Endothelial cell of umbilical vein (primary cell): ENCODE measurements at places on chromosomes 12 and 14. TPM values are rescaled to one million over a fixed set of nuclear protein-coding genes. Genes with fewer than 3 reads are reported as not detected.

DNA sequence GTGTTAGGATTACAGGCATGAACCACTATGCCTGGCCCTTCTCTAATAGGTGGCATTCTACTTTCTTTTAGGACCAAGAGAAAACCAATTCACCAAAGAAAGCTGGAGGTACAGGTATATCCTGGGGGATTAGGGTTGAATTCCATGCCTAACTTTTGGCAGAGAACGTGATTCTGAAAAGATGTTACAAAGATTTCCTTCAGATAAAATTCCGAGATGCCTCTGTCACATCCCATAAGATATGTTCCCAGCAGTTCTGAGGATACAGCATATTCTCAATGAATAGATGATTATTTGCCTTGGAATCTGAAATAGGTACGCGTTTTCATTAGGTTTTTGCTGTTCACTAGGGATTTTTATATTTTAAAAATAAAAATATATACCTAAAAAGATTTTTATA is 111.9 kb upstream of the KRAS start:
- no peak for DNase-seq

GRCh38 chr12:90122681-90123080 is 414.0 kb upstream of the ATP2B1 start:
- peak; percentile 54 for DNase-seq

GRCh38 chr14:24108336-24108874 is 6.2 kb upstream of the DCAF11 start:
- DNase-seq, result no peak

- DNase-seq, result peak; percentile 84
These were observed 117.8 kb downstream of the TTC7B start for GRCh38 chr14:90698379-90698869.

DNA sequence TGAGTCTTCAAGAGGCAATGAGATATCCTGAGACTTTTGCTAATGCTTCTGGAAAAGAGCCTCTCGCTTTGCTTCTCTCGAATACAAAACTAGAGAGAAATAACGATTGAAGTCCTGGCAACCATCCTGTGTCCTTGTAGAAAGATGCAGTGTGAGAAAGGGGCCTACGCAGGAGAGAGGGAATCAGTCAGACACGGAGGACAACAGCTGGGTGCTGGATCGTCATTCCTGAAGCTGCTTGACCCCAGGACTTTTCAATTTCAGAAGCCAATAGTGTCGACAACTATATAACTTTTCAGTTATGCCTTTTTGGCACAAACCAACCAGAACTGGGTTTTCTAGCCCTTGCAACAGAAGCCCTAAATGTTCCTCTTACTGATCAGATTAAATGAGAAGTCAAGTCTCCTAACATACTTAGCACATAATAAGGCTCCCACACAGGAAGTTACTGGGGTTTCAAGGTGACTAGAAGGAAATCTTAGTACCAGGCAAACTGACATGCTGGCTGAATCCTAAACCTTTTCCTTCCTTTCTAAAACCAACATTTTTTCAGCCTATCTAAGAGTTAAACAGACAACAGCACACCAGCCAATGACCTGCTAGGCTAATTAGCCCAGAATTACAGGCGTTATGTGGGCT is 755.6 kb downstream of the MED13L start:
- DNase-seq, result no peak

GRCh38 chr12:132711080-132711843 is 620 bp downstream of the PGAM5 start:
- DNase-seq, result peak; percentile 40

DNA sequence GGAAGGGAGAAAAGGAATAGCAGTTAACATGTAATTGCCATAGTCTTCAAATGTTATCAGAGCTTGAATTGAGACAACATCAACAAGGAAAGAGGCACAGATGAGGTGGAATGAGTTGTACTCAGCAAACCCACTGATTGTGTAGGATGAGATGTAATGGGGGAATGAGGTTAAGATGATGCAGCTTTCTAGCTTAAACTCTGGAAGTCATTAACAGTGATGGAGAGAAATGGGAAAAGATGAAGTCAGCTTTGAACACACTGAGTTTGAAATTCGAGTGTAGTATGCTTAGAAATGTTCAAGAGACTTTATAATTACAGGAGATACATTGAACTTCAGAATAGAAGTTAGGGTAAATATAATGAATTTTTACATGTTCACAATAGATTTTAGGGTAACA is 106.9 kb downstream of the PRKD1 start:
- DNase-seq, result no peak

DNA sequence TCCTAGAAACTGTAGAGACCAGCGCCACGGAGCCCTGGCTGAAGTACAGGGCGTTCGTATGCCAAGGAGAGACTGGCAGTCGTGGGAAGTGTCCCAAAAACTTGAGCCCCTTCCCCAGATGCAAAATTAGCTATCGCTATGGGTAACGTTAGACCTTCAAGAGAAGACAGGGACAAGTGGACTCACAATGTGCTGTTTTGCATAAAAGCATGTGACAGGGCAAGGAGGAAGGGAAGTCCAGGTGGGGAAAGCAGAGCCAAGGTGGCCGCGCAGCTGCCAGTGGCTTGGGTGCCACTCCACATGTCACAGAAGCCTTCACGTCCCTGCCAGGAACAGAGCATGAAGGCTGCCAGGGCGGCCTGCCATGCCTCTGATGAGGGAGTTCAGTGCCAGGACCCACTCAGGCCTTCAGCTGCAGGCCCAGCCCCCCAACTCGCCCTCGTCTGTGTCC is 61.2 kb upstream of the DYNC1H1 start:
- no peak for DNase-seq

DNA sequence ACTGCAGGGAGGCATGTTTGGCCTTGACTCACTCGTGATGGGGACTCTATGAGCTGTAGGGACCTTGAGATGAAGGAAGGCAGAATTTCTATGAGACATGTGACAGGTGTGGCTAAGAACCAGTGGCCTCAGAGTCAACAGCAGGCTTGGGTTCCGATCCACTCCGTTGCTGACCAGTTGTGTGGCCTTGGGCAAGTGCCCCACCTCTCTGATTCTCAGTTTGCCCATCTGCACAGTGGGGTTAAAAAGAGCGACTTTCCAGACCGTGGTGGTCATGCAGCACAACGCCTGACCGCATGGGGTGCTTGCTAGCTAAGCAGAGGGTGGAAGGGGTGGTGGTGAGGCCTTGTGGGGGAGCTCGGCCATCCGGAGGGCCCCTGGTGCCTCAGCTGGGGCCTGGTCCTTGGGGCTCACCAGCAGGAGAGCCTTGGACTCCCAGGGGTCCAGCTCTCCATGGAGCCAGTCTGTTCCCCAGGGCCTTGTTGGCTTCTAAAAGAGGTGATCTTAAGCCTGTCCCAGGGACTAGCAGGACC is 18.5 kb downstream of the PAPLN start:
- DNase-seq, result no peak

DNA sequence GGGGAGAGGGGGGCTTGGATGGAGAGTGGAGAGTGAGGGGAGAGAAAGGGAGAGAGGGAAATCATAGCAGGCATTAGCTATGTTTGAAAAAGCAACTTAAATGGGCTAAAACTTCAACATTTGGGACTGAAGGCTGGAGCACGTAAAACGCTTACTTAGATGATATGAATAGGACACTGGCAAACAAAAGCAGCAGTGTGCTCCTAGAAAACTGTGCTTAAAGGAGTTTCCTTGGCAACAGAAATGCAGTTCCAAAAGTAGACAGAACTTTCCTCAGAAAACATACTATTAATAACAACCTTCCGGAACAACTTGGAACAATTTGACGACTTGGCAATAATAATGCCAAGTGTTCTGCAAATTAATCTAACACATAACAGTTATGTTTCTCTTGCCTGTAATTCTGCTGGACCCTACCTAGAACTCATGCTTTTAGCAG is 235.5 kb upstream of the NPAS3 start:
- DNase-seq, result peak; percentile 20

GRCh38 chr12:26239122-26239851 is 43.9 kb downstream of the SSPN start:
- DNase-seq, result no peak

DNA sequence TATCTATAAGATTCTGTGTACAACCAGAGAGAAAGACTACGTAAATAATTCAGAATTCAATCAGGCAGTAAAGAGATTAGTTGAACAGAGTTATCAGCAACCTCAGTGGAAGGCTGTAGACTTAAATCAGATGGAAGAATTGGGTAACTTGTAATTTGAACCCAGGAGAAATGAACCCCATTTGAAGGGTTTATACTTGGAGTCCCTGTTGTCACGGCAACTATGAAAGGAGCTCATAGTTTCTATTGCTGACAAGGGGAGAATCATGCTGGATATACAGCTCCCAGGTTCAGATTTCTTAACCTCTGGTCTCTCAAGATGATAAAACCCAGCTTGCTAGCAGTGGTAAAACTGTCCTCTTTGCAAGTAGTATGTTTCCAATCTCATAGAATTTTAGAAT is 54.4 kb upstream of the BMP4 start:
- no peak for DNase-seq

GRCh38 chr12:124428136-124428791 is 133.4 kb downstream of the RFLNA start:
- no peak for DNase-seq

GRCh38 chr12:107320929-107321631 is 227.7 kb upstream of the CRY1 start:
- no peak for DNase-seq

- no peak for DNase-seq
These were observed 49.5 kb downstream of the FANCM start for GRCh38 chr14:45185100-45185814.

- DNase-seq, result no peak
These were observed 405.8 kb downstream of the MED13L start for GRCh38 chr12:115871714-115872113.

GRCh38 chr12:8145754-8146441 is 10.9 kb upstream of the ZNF705A start:
- no peak for DNase-seq

DNA sequence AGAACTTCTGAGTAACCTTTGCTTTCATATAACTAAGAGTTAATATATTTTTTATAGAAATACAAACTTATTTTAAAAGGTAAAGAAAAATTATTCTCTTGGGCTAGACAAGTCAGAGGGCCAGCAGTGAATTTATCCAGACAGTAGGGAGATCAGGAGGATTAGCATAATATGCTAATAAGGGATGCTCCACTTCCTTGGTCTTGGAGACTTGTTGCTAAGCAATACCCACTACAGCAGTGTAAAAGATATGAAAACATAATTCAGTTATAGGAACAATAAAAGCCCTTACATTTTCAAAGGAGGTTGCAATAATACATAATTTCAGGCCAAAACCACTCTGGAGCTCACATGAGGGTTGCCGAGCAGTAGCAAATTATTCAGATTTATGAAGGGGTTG is 615.6 kb downstream of the KCNH5 start:
- DNase-seq, result no peak

DNA sequence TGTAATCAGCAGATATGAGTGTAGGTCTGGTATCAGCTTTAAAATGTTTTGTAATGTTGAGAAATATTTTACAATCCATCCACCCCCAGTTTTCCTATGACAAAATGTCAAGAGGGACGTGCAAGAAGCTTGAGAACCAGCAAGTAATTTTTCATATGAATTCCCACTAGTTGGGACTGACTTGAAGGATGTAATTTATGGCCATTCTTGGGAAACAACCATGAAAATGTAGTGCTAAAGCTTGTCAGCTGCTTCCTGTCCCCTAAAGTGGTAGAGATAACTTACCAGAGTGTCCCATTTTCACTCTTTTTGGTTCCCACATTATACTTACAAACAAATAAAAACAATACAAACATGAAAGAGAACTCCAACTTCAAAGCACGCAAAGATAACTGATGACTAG is 63.9 kb downstream of the RERG start:
- no peak for DNase-seq

- DNase-seq, result peak; percentile 47
These were observed 20.4 kb downstream of the ACVR1B start for GRCh38 chr12:51971679-51972421.

GRCh38 chr12:120316798-120317223 is 10.8 kb downstream of the PLA2G1B start:
- DNase-seq, result no peak

DNA sequence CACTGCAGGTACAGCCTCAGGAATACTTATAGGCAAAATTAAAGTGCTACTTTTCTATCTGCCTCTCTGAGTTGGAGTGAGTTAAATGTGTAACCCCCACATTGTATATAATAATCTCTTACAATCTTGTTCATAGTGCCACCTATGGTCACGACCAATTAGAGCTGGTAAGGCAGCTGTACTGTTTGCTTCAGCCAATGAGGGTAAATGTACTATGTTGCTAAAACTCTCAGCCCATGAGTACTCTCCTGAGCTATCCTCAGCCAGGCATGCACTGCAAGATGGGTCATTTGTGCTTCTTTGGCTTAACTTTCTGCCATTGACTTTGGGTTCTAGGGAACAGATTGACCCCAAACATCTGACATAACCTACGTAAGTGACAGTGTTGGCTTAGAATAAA is 15.0 kb upstream of the MDM2 start:
- DNase-seq, result peak; percentile 88

DNA sequence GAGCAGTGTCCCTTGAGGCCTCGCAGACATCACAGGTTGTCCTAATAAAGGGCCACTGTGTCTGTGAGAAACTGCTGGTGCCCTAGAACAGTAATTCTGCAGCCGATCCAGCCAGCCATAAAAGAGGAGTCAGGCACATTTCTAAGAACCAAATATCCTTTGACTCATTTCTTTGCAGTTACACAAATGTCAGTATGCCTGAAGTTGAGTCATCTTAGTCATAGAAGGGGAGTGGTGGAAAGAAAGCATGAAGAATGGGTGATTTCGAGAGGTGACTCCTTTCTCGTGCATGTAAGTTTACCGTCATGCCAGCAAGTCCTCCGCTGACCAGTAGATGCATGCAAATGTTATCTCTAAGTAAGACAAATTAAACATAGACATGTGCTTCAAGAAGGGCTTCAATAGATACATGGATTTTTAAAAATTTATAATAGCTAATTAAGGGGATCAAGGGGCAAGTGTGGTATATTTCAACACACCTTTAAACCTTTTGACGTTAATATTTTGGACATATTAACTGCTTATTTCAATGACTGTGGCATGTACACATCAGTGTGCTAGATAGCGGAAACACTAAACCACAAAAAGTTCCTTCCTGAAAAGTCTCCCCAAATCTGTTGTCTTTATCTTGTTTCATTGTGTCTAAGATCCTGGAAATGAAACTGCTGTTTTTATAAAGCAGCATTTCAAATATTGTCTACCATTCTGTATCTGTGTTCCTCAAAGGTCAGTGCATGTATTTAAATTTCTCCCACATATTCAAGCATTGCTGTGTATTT is 497.4 kb downstream of the NPAS3 start:
- no peak for DNase-seq

GRCh38 chr12:103093499-103094106 is 136.1 kb downstream of the ASCL1 start:
- no peak for DNase-seq

- no peak for DNase-seq
These were observed 7.5 kb downstream of the KRR1 start for GRCh38 chr12:75503866-75504265.

The KRT79 gene
- polyA plus RNA-seq, result not detected in 2 replicates

The TMEM179 gene
- polyA plus RNA-seq, result 0.10 and 0.14 TPM in 2 replicates

The CDKN1B gene
- 10.4 and 12.7 TPM in 2 replicates for polyA plus RNA-seq

The CCDC88C gene
- polyA plus RNA-seq, result 11.2 and 11.4 TPM in 2 replicates

The LALBA gene
- not detected in 2 replicates for polyA plus RNA-seq

The ACRBP gene
- polyA plus RNA-seq, result 5.5 and 5.7 TPM in 2 replicates

The PAWR gene
- polyA plus RNA-seq, result 16.2 and 18.3 TPM in 2 replicates

The FAM181A gene
- polyA plus RNA-seq, result not detected in 2 replicates

The NEUROD4 gene
- polyA plus RNA-seq, result not detected in 2 replicates

The GXYLT1 gene
- polyA plus RNA-seq, result 4.4 and 6.8 TPM in 2 replicates

The ATP5MC2 gene
- 820 and 971 TPM in 2 replicates for polyA plus RNA-seq

The POP5 gene
- polyA plus RNA-seq, result 56.7 and 60.2 TPM in 2 replicates

The GUCY2C gene
- polyA plus RNA-seq, result not detected in 2 replicates

The FITM1 gene
- polyA plus RNA-seq, result 0.54 and 0.81 TPM in 2 replicates

The TOMM20L gene
- polyA plus RNA-seq, result not detected in 2 replicates

The ADCY6 gene
- 37.0 and 38.7 TPM in 2 replicates for polyA plus RNA-seq

The RFX4 gene
- polyA plus RNA-seq, result not detected in 2 replicates
